ENCODE measurements at places on chromosomes 3 and 15.

GRCh38 chr15:59299929-59300617, 72.6 kb downstream of the MYO1E start:
- no peak for DNase-seq

- no peak for DNase-seq
These were observed 33.4 kb upstream of the STIMATE start for GRCh38 chr3:52930748-52931147.

DNA sequence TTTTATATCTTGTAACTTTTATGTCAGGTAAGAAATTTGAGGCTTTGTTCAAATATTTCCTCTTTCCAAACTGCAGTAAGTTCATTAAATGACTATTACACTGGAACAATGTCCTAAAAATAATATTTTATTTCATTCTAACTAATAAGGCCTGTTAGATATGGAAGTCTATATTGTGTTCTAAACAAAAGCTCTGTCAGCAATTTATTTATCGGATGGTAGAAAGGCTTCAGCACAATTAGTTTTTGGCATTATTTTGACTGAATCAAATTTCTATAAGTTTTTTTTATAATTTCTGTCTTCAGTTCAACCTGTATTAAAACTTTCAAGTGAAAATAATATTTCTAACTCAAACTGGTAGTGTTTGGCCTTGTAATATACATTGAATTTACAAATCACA, 992.1 kb downstream of the EPHA3 start:
- DNase-seq: no peak

GRCh38 chr15:96160269-96160668, 170.2 kb upstream of the NR2F2 start:
- no peak for DNase-seq

DNA sequence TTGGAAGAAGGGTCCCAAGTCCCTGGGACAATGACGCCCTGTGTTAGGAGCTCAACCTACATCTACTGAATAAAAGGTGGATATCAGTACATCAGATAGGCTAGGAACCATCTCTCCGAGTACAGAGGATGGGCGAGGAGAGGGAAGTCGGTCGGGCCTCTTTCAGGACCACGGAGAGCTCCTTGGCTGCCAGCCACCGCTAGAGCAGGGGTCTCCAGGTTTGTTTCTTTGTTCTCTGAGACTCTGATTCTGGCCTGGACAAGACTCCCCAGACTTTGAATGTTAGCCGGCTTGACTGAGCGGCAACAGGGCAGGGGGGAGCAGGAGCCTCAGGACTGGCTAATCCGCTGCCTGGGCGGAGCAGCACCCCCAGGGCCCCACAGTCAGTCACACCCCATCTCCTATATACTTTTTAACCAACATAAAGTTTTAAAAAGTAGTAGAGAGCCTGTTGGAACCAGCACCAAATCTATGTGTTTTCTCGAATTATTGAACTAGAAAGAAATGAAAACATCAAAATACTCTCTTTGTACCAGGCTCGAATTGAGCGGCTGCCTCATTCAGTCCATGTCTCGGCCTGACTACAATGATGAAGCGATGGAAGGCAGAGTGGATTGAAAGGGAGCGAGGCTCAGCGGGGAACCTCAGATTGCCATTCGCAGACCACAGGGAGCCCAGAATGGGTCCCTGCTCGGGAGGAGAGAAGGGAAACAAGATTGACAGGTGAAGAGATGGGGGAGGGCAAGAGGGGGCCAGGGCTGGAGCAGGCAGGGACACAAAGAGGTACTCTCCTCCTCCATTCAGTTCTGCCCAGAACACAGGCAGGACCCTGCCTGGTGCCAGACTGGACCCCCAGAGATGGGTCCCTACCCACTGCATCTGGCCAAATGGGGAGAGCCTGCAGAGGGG, 131.6 kb downstream of the TPRA1 start:
- DNase-seq: peak; percentile 14

DNA sequence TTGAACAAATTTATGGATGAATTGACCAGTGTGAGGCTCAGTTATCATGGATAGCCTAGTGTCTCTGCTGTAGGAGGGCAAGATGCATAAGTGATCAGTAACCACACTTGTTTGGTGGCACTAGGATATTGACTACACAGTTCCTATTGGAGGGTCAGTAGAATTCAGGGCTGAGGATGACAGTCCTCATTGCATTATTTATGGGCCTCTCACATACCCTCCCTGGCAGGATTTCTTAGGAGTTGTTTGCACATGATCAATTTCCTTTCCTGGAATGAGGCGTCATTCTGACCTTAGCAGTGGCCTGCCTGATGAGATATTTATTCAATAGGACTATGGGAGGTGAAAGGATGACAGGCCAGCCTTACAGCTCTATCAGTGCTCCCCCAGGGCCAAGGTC, 125.1 kb upstream of the AGBL1 start:
- no peak for DNase-seq

- DNase-seq: peak; percentile 64
These were observed 181.1 kb downstream of the MYRIP start for GRCh38 chr3:39990532-39990931.

GRCh38 chr3:184039414-184039813, 7.9 kb downstream of the HTR3D start:
- DNase-seq: no peak

GRCh38 chr15:51621936-51622603, 501 bp downstream of the DMXL2 start:
- DNase-seq: peak; percentile 33

DNA sequence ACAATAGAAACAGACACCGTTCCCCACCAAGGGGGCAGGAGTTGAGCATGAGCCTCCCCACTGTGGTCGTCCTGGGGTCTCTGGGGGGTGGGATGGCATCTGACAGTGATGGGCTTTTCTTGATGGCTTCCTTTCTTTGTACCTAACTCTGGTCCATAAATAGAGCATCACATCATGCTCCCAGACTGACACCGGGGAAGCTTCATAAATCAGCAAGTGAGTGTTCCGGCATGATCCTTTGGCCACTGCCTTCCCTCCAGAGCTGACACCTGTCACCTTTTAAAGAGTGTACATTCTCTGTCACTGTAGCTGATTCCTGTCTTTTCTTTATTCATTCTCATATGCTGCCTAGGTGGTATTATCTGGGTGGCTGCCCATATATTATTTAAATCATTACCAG, 129.9 kb downstream of the ROBO2 start:
- no peak for DNase-seq

DNA sequence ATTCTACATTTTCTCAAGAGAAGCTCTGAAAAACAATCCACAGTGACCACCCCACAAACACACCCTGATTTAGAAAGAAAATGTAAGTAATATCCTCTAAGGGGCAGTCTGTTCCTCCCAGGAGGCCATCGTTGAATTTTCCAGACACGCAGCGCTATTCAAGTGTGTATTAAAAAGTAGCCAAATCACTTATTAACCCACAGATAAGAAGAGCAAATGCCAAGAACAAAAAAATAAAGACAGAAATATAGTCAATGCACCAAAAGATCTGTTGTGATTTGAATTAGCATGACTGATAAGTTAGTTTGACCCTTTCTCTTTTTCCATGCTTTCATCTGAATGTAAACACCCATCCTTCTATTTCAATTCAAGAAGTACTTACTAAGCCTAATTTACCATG, 622.8 kb upstream of the ZNF385D start:
- no peak for DNase-seq

- DNase-seq: no peak
These were observed 180.6 kb downstream of the FMN1 start for GRCh38 chr15:33013827-33014445.

- DNase-seq: no peak
These were observed 1.5 kb downstream of the IQCH start for GRCh38 chr15:67256051-67256450.
